ENCODE measurements at places on chromosomes 1 and 21.

GRCh38 chr1:239306426-239306825 lies 79.9 kb upstream of the CHRM3 start:
- no peak for DNase-seq

DNA sequence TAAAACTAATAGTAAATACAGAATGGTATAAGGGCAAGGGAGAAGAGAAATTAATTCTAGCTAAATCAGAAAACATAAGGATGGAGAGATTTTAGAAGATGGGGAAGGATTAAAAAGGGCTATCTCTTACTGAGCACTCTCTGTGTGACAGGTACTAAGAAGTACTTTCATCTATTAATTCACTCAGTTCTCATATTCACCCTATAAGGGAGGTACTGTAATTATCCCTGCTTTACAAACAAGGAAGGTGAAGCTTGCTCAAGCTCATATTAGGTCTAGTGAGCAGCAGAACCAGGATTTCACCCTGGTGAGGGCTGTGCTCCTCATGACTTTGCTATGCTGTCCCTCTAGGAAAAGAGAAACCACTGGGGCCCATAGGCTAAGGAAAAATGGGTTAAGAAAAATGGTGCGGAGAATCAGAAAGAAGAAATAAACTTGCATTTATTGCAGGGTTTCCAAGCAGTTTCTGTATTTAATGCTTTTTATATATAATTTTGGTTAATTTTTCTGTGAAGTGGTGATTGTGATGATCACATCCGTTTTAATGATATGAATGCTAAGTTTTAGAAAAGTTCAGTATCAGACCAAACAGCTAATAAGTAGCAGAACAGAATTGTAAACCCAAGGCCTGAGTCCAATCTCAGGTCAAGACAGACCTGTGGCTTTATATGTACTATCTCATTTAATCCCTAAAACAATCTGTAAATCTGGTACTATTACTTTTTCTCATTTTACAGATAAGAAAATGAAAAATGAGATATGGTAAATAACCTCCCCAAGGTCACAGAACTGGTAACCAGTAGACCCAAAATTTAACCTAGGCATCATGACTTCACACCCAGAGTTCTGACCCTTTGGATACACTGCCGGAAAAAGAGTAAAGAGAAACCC lies 1.7 kb downstream of the PCNX2 start:
- no peak for DNase-seq

DNA sequence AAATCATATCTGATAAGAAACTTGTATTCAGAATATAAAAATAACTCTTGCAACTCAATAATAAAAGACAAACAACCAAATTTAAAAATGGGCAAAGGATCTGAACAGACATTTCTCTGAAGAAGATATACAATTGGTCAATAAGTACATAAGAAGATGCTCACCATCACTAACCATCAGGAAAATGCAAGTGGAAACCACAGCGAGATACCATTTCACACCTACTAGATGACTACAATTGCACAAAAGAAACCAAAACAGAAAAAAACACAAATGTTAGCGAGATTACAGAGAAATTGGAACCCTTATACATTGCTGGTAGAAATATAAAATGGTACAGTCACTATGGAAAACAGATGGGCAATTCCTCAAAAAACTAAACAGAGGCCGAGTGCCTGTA lies 11.5 kb upstream of the ZNF683 start:
- no peak for DNase-seq

- no peak for DNase-seq
Observed at GRCh38 chr1:205746757-205747412, 3.1 kb downstream of the NUCKS1 start.

- DNase-seq = no peak
Observed at GRCh38 chr1:103146166-103146565, 37.8 kb upstream of the COL11A1 start.

Data from anterior cingulate cortex (tissue), 58 donors.